LHCN-M2 (cell line): ENCODE measurements at places on chromosomes 16 and 17. TPM values are rescaled to one million over a fixed set of nuclear protein-coding genes. Genes with fewer than 3 reads are reported as not detected.

The AIPL1 gene
- not detected in 2 replicates for total RNA-seq

The DPEP3 gene
- not detected in 2 replicates for total RNA-seq

The TEX14 gene
- not detected in 2 replicates for total RNA-seq

The SMYD4 gene
- total RNA-seq, result 10.6 and 13.3 TPM in 2 replicates

The RBFOX1 gene
- total RNA-seq, result 1.8 and 3.7 TPM in 2 replicates

The LGALS9B gene
- not detected in 2 replicates for total RNA-seq

GRCh38 chr17:69606142-69606800 lies 191.8 kb downstream of the MAP2K6 start:
- peak; percentile 17 for DNase-seq

- DNase-seq, result no peak
Measured at GRCh38 chr16:17926866-17927399, 409.6 kb downstream of the NPIPA8 start.

DNA sequence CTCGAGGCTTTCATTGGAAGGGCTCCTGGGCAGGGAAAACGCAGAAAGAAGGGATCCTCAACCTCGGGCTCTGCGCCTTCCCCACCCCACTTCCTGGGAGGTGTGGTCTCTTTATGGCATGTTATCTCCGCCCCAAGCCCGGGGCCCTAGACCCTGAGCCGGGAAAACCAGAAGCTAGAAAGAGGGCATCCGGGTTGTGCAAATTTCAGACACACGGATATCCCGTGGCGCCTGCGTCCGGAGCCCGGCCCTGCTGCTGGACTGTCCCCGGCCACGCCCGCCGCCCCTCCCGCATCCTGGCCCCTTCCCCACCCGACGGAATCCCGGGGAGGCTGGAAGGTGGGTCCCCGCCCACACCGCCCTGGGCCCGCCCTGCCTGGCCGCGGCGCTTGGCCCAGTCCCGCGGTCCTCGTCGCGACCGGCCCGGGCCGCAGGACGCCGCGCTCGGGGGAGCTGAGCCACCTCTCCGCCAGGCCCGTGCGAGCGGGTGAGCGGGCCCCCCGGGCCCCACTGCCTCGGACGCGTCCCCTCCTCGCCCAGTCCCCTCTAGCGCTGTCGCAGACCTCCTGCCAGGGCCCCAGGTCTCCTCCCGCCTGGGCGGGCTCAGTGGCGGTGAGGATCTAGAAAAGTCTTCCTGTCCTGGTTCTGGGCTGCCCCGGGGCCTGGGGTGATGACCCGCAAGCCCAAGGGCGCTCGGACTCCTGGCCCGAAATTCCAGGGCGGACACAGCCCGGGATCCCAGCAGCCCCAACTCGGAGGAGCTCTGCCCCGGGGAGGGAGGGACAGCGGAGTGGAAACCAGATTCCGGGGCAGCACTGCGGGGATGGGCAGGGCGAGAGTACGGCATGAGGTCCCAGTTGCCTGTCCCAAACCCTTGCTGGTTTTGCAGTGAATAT lies at the start of gene SLC16A5:
Gene SLC16A5 (plus strand): TSS at position 397 of the 896 bp plus-strand sequence. CDS start 5,683 bp downstream, outside the sequence.
- no peak for DNase-seq

DNA sequence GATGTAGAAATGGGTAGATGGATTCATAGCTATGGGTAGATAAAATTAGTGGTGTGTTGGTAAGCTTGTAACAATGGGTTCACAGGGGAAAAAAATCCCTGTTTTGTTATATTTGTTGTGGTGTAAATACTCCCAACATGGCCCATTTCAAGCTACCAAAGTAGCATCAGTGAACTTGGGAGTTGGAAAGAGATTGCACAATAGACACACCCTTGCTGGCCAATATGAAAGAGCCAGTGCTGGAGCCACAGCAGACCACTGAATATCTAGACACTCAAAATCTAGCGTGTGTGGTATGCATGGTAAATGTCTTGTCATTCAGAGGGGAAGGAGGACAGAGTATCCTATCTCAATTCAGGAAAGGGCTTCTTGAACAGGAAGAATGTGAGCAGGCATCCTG lies 565.1 kb upstream of the SALL1 start:
- no peak for DNase-seq

DNA sequence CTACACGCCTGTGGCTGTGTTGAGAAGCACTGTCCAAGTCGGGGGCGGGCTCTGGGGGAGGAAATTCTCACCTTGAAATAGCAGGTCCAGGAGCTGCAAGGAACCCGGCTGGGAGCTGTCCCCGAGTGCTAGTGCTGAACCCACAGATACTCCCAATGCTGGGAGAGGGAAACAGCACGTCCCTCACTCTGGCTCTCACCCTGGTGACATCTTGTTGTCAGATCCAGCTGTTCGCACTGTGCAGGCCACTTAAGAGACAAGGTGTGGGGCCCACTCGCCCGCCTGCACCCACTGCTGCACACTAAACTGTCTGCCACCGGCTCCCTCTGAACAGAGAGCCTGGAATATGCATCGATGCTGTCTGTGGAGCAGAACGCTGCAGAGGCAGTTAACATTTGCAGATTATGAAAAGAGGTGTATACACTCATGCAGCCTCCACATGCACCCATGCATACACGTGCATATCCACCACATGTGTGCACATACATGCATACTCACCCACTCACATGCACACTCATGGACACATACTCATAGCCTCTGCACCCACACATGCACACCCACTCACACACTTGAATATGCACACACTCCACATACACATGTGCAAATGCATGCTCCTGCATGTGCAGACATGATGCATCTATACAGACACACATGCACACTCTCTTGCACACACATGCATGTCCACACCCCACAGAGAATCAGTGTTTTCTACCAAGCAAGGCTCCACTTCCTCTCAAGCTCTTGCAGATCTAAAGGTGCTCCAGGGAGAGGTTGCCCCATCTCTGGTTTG lies 42.0 kb downstream of the MGAT5B start:
- peak; percentile 10 for DNase-seq

DNA sequence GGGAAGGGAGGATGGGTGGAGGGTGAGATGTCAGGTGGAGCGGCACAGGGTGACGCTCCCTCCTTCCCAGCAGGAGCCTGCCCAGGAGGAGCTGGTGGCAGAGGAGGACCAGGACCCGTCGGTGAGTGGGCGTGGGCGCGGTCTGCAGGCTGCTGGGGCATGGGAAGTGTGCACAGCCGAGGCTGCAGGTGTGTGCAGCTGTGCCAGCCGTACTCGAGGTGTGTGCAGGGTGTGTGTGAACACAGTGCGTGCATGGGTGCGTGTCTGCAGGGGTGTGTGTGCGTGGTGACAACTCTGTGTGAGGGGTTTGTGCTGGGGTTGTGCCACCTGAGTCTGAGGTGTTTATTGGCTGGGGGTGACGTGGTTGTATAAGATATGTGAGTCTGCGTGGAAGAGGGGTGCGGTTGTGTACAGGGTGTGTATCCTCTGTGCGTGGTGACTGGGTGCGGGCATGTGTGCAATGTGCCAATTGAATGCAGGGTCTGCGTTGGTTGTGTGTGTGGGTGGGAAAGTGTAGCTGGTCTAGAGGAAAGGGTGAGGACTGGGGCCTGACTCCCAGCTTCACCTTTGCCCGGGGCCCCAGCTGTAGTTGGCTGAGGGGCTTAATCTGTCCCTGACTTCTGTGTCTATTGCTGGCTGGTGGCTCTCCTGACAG lies 670 bp downstream of the TNFSF12 start:
- DNase-seq, result no peak

GRCh38 chr16:74280448-74280847 lies 16.2 kb upstream of the PSMD7 start:
- DNase-seq, result no peak

GRCh38 chr17:19364699-19365498 lies 2.4 kb upstream of the B9D1 start:
- DNase-seq, result no peak

- no peak for DNase-seq
Measured at GRCh38 chr17:78753316-78754250, 28.5 kb downstream of the CYTH1 start.

GRCh38 chr16:84599521-84600202 lies 18.2 kb downstream of the COTL1 start:
- peak; percentile 86 for DNase-seq

- DNase-seq, result no peak
Measured at GRCh38 chr17:49728425-49728824, 20.7 kb upstream of the SLC35B1 start.

DNA sequence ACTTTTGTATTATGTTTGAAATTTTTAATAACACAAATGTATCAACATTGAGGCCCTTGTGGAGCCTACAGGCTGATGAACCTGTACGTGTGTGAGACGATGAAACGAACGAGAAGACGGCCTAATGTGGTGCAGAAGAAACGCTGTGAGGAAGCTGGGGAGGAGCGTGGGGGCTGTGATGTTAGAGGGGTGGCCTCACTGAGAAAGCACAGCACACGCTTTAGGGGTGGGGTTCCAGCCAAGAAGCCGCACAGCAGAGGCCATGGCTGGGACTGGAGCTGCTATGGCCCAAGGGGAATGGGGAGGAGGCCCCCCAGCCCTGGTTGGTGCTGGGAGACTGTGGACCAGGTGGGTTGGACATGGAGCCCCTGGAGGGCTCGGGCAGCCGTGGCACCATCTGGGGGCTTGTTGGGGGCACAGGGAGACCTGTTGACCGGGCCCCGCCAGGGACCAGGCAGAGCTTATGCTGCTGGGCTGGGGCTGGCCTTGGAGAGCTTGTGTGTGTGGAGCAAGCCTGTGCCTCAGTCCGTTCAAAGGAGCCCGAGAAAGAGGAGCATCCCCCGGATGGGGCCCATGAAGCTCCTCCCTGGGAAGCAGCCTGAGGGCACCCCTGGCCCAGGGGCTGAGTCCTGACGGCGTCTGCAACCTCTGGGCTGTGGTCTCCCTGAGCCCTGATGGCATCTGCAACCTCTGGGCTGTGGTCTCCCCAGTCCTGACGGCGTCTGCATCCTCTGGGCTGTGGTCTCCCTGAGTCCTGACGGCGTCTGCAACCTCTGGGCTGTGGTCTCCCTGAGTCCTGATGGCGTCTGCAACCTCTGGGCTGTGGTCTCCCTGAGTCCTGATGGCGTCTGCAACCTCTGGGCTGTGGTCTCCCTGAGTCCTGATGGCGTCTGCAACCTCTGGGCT lies 44.7 kb downstream of the METRNL start:
- DNase-seq, result no peak

DNA sequence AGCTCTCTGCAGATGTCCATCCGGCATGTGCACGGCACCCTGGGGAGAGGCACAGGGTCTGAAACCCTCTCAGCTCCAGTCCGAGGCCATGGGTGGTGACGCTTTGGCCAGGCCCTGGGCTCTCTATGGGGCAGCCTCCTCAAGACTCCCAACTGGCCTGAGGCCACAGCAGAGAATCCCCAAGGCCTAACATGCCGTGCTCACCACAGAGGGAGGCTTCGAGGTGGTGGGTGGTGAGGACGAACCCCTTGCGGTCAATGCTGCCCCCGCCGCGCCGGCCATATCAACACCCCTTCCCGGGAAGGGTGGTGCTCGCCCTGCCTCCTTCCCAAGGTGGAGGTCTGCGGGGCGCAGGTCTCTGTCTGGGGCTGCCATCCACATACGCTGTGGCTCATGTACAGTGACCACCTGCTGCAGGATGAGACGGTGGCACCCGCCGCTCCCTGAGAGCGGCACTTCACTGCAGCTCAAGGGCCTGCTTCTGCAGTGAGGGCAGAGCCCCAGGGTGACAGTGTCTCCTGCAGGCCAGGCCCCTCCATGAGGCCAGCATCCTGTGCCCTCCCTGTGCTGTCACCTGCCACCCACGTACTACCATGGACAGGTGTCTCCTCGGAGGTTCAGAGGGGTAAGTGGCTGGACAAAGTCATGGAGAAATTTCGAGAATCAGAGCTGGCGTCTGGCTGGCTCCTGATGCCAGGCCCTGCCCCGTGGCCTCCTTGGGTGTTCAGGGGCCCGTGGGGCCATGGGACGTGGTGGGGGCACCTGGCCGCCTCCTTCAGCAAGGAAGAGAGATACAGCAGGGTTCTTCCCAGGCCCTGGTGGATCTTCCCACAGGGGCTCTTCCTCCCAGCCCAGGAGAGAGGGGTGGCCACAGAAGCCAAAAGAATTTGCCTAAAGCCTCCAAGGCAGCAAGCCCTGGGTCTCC lies 54.6 kb upstream of the ACSF3 start:
- DNase-seq, result no peak

- DNase-seq, result no peak
Measured at GRCh38 chr16:79395591-79395990, 204.9 kb downstream of the MAF start.

- no peak for DNase-seq
Measured at GRCh38 chr17:48556576-48557401, 11.9 kb upstream of the HOXB2 start.

- no peak for DNase-seq
Measured at GRCh38 chr16:81443688-81444447, 740 bp upstream of the CMIP start.

GRCh38 chr17:10875430-10875851 lies 37.6 kb upstream of the PIRT start:
- peak; percentile 2 for DNase-seq

DNA sequence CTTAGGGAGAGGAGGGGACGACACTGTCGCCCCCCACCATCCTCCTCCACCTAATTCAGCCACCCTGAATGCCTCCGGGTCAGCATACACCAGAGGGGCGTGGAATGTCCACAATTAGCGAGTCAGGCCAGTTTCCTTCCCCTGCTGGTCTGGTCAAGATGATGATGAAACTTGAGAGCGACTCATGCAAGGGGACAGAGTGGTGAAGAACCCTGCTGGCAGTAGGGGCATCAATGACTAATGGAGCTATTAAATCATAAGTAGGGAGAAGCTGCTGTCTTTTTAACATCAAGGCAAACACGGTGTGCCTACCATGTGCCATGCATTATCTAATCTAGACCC lies 7.2 kb downstream of the SPACA3 start:
- DNase-seq, result peak; percentile 85

DNA sequence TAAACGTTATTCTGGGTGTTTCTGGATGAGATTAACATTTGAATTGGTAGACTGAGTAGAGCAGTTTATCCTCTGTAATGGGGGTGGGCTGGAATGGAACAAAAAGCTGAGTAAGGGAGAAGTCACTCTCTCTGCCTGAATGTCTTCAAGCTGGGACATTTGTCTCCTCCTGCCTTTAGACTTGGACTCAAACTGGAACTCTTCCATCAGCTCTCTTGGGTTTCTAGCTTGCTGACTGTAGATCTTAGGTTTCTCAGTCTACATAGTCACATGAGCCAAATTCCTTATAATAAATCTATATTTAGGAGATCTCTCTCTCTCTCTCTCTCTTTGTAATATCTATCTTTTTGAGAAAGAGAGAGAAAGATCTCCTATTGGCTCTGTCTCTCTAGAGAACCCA lies 553.3 kb upstream of the CDH11 start:
- no peak for DNase-seq

DNA sequence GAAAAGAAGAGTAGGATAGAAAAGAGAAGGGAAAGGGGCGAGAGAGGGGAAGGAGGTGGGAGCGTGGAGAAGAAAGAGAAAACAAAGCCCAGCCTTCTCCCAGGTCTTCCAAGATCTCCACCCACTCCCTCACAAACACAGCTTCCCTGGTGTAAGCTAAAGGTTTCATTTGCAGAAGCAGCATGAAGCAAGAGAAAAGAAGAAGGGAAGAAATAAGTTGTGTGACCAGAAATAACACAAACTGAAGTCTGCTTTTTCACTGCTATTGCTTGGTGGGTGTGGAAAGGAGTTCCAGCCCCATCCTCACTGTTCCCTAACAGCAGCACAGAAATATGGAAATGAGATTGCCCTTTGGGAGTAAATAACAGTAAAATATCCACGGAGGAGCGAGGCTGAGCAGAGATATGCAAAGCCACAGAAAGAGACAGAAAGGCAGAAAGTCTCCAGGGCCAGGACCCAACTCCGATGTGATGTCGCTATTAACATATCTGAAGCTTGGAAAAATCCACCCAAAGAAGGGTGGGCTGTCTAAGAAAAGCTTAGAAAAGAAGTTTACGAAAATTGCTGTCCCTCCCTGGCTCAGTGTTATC lies 10.3 kb upstream of the GAS7 start:
- DNase-seq, result no peak
